ENCODE measurements at places on chromosomes 1 and 21.

DNA sequence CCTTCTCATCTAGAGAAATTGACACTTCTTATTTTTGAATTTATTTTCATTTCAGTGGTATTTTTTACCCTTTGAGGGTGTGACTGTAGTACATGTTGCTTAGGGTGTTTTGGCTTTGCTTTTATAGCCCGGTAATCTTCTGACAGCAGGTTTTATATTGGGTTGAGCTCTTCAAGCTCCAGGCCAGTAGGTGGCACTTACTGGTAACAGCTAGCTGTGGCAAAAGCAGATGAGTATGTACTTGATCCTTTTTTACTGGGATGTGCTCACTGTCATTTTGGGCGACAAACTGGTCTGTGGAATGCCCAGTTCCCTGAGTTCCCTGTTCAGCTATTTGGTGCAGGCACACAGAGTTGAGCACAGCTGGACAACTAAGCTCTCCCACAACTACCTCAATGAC lies 916.2 kb upstream of the B3GALT2 start:
- DNase-seq, result no peak

GRCh38 chr1:84781946-84782771 lies 91.9 kb upstream of the SSX2IP start:
- peak; percentile 76 for DNase-seq

DNA sequence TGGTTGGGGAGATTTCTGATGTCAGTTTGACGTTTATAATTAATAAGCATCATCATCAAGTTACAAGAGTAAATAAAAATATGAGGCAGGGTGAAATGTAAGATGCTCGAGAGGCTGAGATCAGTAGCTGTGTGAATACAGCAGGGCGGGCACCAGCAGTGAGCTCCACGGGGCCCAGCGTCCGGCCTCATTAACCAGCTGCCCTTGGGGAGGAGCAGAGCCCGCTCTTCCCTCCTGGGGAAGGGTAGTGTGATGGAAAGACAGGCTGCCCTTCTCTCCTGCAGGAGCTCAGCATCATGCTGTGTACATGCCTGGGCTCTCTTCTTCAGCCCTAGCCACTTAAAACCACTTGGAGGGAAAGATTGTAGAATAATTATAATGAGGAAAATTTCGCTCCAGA lies 23.4 kb downstream of the PDE9A start:
- DNase-seq, result no peak

GRCh38 chr1:109255097-109255651 lies 5.8 kb downstream of the CELSR2 start:
- DNase-seq, result peak; percentile 8

GRCh38 chr1:29677028-29678024 lies 441.0 kb downstream of the PTPRU start:
- no peak for DNase-seq

DNA sequence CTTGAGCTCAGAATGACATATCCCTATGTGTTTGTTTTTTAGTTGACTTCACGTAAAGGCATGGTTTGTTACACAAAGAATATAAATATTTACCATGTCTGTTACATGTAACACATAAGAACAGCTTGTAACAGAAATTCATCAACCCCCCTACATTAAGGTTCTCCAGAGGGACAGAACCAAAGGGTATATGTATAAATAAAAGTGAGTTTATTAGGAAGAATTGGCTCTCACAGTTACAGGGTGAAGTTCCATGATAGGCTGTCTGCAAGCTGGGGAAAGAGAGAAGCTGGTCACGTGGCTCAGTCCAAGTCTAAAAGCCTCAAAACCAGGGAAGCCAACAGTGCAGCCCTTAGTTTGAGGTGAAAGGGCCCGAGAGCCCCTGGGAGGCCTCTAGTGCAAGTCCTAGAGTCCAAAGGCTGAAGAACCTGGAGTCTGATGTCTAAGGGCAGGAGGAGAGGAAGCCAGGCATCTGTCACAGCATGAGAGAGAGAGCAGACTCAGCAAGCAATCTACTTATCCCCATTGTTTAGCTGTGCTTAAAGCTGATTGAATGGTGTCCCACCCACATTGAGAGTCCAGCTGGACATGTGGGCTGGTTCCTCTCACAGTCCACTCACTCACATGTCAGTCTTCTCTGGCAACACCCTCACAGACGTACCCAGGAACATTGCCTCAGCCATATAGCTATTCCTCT lies 15.8 kb downstream of the THRAP3 start:
- peak; percentile 91 for DNase-seq

- DNase-seq, result no peak
Measured at GRCh38 chr1:182205351-182206022, 144.0 kb upstream of the ZNF648 start.
